Stimulated activated CD8-positive, alpha-beta memory T cell treated with anti-CD3 and anti-CD28 coated beads, Interleukin-2, amount 100 ng/mL, for 1 hour (primary cell): ENCODE measurements at places on chromosomes 11 and 22.

DNA sequence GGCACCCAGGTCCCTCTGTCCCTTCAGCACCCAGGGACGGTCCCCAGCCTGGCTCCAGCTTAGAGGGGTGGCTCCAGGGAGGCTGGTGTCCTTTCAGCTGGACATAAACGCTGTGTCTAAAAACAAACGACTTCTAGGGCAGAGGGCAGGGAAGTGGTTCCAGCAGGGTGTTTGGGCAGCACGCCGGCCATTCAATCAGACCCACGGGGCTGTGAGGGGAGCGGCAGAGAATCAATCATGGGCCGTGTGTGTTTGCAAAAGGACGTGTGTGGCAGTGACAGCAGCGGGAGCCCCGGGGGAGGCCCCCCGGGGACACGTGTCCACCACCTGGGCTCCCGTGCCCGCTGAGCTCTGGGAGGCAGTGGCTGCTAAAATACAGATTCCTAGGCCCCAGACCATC lies 127.7 kb downstream of the MN1 start:
- no peak for DNase-seq

GRCh38 chr11:13462901-13463778 lies at the start of gene BTBD10:
TSS of gene BTBD10 (minus strand) at chr11:13463222. CDS start at chr11:13445124, 18,098 bp downstream.
- DNase-seq = peak; percentile 77

DNA sequence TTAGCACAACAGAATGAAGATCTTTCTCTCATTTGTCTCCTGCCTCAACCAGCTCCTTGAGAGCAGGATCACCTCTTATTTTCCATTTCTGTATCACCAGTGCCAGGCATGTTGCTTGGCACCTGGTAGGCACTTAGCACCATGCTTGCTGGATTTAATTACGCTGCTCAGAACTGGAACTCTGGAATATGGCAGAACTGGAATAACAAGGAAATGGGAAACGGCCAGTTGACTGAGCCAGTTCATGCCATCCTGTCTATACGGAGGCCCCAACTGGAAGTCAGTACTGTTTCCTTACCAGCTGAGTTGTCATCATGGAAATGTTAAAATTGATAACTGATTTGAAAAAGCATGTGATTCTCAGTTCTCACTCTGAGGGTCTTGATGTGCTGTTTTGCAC lies 69.5 kb upstream of the YWHAH start:
- no peak for DNase-seq

- DNase-seq = no peak
Measured at GRCh38 chr11:15830741-15831428, 525.5 kb downstream of the SOX6 start.

GRCh38 chr11:115144014-115144413 lies 360.2 kb downstream of the CADM1 start:
- DNase-seq = no peak

GRCh38 chr11:108890482-108891105 lies 225.7 kb downstream of the DDX10 start:
- DNase-seq = no peak

GRCh38 chr11:30586251-30587144 lies at the start of gene MPPED2:
TSS of gene MPPED2 (minus strand) at chr11:30586353. CDS start at chr11:30580373, 5,980 bp downstream.
- DNase-seq = no peak

- no peak for DNase-seq
Measured at GRCh38 chr11:2091112-2091746, 48.0 kb downstream of the IGF2 start.

- DNase-seq = no peak
Measured at GRCh38 chr11:75143420-75143731, 7.5 kb upstream of the SLCO2B1 start.

- no peak for DNase-seq
Measured at GRCh38 chr11:95104856-95105255, 15.2 kb downstream of the ENDOD1 start.

- DNase-seq = no peak
Measured at GRCh38 chr22:36352803-36353507, 34.8 kb downstream of the MYH9 start.

- no peak for DNase-seq
Measured at GRCh38 chr11:36726420-36726819, 128.4 kb upstream of the RAG2 start.

GRCh38 chr22:28907311-28908008 lies 24.1 kb downstream of the ZNRF3 start:
- no peak for DNase-seq

DNA sequence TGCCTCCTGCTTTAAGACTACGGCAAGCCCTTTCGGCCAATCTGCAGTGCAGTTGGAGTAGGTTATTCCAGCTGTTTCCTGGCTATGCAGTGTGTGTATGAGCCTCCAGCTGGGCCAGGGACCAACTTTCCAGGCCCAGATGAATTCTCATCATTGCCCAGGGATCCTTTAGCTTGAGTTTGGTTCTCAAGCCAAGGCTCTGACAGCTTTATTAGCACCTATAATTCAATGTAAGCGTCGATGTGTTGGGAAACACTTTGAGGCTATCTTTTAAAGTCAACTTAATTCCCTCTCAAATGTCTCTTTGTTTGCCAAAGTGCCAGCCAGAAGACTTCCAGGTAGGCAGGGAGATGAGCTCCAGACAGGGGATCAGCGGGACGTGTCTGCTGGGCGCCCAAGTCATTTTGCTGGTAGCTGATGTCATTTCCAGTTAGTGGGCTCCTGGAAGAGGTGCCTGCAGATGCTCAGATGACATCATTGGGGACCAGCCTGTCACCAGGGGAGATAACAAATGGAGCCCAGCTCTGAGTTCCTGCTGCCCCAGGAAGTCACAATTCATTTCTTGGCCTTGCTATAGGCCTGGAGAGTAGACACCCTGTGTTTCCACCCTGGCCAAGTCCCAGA lies 520.4 kb downstream of the SOX6 start:
- DNase-seq = no peak

GRCh38 chr11:90997241-90997640 lies 774.4 kb upstream of the CHORDC1 start:
- no peak for DNase-seq

- DNase-seq = no peak
Measured at GRCh38 chr11:101996111-101996510, 51.1 kb upstream of the CFAP300 start.

DNA sequence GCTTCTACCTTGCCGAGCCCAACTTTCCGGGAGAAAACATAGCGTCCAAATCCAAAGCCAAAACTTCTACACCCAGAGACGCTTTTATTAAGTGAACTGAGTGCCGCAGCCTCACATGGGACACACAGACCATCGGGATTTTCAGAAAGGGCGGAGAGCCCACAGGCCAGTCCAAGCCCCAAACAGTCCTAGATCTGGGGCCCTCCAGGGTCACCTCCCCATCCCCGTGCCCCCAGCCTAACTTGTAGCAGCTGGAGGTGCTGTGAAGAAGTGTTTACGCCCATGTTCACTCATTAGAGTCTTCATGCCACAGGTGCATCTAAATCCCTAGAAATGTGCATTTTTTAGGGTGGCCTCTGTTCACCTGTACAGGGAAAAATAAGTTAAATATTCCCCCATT lies 14.1 kb upstream of the ADORA2A start:
- DNase-seq = no peak

GRCh38 chr11:18393581-18394274 lies 635 bp upstream of the LDHA start:
- no peak for DNase-seq

GRCh38 chr11:92782806-92783205 lies 186.6 kb upstream of the MTNR1B start:
- no peak for DNase-seq

DNA sequence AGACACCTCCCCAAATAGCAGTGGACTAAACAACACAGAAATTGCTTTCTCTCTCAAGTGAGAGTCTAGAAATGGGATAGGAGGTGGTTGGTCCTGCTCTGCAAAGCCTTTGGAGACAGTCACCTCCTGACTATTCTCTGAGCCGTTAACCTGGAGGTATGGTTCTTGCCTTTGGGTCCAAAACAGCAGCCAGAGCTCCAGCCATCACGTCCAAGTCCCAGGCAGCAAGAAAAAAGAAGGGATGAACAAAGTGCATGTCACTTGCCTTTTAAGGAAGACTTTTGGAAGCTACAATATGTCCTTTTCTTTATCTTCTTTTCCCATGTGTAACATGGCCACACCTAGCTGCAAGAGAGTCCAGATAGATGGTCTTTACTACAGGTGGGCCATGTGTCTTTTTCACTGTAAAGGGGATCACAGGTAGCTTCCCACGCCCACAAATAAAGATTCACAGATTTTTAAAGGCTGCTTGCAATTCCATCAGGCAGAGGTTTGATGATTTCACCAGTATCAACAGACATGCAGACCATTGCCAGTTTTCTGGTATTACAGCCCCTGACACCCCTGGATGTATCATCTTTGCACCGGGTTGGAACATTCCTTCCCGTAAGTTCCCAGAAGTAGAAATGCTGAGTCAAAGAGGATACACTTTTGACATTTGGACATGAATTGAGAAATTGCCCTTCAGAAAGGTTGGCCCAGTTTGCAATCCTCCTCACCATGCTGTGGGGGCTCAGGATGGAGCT lies 66.0 kb downstream of the MYEOV start:
- DNase-seq = no peak

- DNase-seq = no peak
Measured at GRCh38 chr22:39179841-39180335, 27.4 kb upstream of the CBX7 start.

- DNase-seq = no peak
Measured at GRCh38 chr11:39960206-39960605, 1499.2 kb downstream of the LRRC4C start.

DNA sequence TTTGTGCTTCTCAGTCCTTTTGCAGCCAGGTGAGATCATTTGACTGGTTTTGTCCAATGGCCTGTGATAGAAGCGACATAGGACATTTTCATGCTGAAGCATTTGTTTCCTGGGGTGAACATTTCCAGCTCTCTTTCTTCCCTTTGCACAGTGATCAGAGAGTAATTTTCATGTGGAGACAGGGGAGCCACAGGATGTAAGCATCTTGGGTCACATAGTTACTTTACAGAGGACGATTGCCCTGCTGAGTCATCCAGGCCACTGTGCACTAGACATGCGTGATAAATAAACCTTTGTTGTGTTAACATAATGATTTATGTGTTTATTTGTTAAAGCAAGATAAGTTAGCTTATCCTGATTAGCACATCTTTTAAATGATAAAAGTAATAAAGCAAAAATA lies 263.5 kb upstream of the CCDC179 start:
- no peak for DNase-seq

GRCh38 chr11:47904048-47904447 lies 55.9 kb upstream of the NUP160 start:
- DNase-seq = no peak

- DNase-seq = no peak
Measured at GRCh38 chr22:48899523-48900326, 927.9 kb downstream of the BRD1 start.

DNA sequence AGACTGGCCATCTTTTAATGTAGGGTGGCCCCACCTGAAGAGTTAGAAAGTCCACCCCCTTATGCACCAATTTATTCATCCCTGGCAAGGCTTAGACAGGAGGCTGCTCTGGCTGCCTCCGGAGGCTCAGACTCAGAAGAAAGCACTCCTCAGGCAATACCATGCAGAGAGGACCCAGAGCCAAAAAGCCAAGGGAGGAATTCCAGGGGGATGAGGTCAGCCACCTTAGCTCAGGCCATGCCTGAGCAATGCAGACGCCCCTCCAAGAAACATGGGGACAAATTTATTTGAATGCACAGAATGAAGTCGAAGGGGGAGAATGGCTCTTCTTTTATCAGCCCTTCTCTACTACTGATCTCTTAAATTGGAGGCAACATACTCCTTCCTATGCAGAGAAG lies 39.7 kb upstream of the GLYAT start:
- DNase-seq = no peak

DNA sequence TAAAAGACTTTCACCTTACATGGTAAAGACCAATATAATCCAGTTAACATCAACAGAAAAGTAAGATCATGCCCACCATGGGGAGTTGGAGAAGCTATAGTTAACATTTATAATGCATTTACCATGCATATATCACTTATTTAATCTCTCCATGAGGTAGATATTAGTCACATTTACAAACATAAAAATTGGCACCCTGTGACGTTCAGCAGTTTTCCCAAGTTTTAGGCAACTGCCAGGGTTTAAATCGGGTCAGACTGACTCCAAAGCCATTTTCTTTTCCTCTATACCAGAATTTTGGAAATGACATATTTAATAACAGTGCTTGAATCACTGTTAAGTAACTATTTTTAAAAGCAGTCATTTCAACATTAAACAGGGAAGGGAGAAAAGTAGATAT lies 266.3 kb downstream of the DDX10 start:
- DNase-seq = no peak

- DNase-seq = no peak
Measured at GRCh38 chr11:44275241-44275640, 34.7 kb downstream of the ALX4 start.

DNA sequence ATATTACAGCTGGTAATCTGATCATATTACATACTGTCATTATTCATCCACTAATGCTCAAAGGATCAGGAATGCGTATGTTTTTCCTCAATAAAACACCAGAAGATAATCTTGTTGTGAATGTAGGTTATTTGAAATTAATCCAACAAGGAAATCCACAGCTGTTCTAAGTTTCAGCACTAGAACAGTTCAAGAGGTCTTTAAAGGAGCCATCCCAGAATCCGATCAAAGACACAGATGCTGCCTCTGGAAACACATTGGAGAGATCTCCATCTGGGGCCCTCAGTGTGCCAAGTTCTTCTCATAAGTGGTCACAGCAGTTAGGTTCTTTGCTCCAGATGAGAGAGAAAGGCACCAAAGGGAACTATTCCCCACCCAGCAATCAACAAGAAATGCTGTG lies 1955.1 kb upstream of the RAG2 start:
- DNase-seq = no peak

DNA sequence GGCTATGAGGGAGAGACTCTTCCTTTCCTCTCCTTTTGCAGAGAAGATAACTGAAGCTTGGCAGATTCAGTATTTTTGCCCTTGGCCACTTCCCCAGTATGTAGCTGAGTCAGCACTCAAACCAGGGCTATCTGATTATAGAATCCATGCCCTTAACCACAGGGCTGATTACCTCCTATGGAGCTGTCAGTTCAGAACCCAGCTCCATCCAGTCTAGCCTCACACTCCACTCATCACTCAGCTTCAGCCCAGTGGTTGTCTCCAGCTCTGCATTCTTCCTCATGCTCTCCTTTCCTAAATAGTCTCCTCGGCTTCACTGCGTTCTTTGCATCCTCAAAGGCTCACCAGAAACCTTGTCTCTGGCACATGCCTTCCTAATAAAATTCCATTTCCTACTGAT lies 151.6 kb upstream of the BLID start:
- DNase-seq = no peak

DNA sequence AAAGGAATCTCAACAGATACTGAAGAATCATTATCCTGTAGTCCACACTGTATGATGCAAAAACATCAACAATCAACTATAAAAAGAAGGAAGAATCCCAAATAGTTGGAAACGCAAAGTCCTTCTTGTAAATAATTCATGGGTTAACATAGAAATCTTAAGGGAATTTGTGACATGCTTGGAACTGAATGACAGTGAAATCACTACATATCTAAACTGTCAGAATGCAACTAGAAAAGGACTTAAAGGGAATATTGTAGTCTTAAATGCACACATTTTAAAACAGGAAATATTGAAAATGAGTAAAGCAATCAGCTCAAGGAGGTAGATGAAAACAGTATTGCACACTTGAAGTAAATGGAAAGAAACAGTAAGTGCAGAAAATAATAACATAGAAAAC lies 147.6 kb upstream of the MPPED2 start:
- DNase-seq = no peak

GRCh38 chr11:33656768-33657167 lies 43.9 kb downstream of the C11orf91 start:
- DNase-seq = no peak

GRCh38 chr11:71843858-71844257 lies 10.9 kb downstream of the DEFB108B start:
- DNase-seq = no peak

- no peak for DNase-seq
Measured at GRCh38 chr11:3855808-3856491, 486 bp downstream of the STIM1 start.

- no peak for DNase-seq
Measured at GRCh38 chr11:36129955-36130354, 159.3 kb downstream of the COMMD9 start.
